ENCODE measurements at places on chromosomes 1 and 21. TPM values are rescaled to one million over a fixed set of nuclear protein-coding genes. Genes with fewer than 3 reads are reported as not detected.

The NBPF4 gene
- total RNA-seq: not detected

The NID1 gene
- 1.4 TPM for total RNA-seq

The MYCL gene
- total RNA-seq: 97.7 TPM

The SPATA6 gene
- 11.3 TPM for total RNA-seq

The OPRD1 gene
- 1.2 TPM for total RNA-seq

The SMCP gene
- not detected for total RNA-seq

The OR2T29 gene
- not detected for total RNA-seq

The KPRP gene
- total RNA-seq: not detected

The FAM177B gene
- not detected for total RNA-seq

The UBL4B gene
- not detected for total RNA-seq

The ERICH3 gene
- 1.9 TPM for total RNA-seq

The AMPD1 gene
- not detected for total RNA-seq

The RGS13 gene
- not detected for total RNA-seq

The SLFNL1 gene
- 0.20 TPM for total RNA-seq

The FAM167B gene
- total RNA-seq: 2.5 TPM

The CFHR4 gene
- not detected for total RNA-seq

The C1orf141 gene
- not detected for total RNA-seq

The SDHC gene
- 170 TPM for total RNA-seq

Data from glutamatergic neuron (in vitro differentiated cells).